Mucosa of descending colon (tissue), 3 donors: ENCODE measurements at places on chromosomes 16 and 17. TPM values are rescaled to one million over a fixed set of nuclear protein-coding genes. Genes with fewer than 3 reads are reported as not detected.

GRCh38 chr17:73521376-73521775, 122.9 kb downstream of the SDK2 start:
- DNase-seq, result no peak

The PPP1R27 gene
- total RNA-seq, result not detected

The CBFB gene
- total RNA-seq, result 35.5 TPM

DNA sequence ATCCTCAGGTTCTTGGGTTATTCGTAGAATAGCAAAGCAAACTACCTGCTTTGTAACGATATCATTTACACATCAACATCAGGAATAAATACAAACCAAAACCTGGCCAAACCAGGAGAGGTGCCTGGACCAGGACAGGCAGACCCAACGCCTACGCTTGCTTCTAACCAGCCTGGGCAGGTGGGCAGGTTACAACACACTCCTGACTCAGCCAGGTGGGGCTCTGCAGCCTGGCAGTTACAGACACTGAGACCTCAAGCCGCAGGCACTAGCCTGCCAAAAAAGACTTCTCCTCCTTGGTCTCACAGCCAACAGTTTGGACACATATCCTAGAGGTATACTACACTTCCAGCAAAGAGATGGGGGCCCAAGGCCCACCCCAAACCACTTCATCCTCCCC, 14.0 kb downstream of the ANKRD11 start:
- no peak for DNase-seq

GRCh38 chr17:81179861-81180260, 13.8 kb upstream of the AATK start:
- no peak for DNase-seq
